ENCODE measurements at places on chromosomes 7 and 10.

DNA sequence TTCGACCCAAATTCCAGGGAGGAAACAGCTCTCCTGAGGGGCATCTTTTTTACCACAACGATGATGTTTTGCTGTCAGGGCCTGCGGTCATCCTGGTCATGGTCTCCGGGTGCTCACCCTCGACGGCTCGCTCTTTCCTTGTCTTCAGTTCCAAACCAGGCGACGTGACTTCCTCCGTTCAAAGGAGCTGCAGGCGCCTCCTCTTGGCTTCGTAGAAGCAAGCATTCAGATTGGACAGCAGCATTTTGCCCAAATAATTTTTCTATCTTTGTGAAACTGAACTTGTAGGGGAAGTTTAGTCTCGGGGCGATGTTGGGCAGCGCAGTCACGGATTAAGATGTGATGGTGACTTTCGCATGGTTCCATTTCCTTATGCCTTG lies 208.9 kb downstream of the DNAJB6 start:
- DNase-seq = no peak

GRCh38 chr10:70950037-70950436 lies 61.7 kb upstream of the PCBD1 start:
- DNase-seq = no peak

DNA sequence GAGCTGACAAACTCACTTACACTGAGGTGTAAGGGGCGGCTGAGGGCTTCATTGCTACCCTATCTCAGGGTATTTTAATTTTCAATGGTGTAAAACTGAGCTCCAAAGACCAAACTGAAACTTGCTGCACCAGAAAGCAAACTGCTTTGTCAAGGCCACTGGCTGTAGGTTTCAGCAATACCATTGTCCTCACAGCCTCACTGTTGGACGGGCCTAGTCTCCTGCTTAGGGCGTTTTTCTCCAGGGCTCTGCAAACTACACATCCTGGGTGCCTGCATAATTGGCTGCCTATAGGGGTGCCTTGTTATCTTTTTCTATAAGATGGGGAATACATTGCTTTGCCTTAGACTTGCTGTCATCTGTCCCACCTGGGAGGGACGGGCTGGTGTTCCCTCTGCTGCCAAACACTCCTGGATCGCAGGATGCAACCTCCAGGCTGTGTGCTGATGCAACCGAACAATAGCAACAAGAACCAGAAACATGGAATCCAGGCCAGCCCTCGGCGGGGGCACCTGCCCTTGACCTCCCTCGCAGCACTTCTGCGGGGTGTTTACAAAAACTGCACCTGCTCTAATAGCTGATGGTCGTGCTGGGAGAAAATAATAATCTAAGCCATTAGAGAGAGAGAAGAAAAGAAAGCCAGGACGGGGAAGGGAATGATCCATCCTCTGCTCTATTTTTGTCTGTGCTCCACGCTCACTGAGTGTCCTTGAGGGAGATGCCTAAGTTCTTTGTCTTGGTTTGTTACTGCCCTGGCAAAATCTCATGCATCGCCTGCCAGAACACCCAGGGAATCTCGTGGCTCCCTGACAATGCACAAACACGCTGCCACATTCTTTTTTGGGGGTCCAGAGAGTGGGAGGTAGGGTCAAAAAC lies 104.5 kb downstream of the GALNT17 start:
- no peak for DNase-seq

DNA sequence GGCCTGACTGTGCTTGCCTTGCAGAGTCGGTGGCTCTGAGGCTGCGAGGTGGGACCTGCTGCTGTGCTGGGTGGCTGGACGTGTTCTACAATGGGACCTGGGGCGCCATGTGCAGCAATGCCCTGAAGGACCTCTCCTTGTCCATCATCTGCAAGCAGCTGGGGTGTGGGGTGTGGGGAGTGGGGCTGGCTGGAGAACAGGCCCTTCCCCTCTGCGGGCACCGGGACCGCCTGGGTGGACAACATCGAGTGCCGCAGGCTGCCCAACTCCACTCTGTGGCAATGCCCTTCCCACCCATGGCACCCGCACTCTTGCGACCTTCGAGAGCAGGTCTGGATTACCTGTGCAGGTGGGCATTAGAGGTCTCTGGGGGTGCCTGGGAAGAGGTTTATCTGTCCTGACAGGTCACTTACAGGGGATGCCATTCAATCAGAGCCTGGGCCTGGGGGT lies 10.9 kb downstream of the SCART1 start:
- DNase-seq = no peak

GRCh38 chr10:97714401-97715258 lies 1.1 kb downstream of the MARVELD1 start:
- peak; percentile 9 for DNase-seq

DNA sequence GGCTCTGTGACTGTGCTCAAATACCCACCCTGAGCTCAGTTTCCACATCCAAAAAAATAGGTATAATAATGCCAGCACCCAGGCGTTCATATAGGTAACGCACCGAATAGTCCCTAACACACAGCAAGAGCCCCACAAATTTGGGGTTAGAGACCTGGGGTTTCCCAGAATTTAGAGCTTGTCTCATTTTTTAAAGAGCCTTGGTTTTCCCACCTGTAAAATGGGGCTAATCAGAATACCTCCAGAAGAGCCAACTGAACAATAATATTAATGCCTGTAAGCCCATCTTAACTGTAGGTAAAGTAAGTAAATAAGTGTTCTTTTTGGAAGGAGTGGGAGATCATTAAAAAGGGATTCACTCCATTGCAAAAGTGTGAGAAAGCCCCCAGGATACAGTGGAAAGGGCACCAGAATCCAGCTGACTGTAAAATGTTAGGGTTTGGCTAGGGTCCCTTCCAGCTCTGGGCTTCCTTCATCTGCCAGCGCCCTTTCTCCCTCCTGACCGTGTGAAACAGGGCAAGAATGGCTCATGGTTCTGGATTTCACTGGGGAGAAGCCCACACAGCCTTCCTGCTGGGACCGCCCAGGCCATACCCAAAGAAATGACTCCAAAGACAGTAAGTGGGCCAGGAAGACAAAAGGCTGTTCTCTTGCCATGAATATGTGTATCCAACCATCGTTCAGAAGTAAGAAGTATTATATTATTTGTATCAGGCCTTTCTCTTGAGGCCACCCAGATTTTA lies 2.1 kb downstream of the MTURN start:
- DNase-seq = no peak

DNA sequence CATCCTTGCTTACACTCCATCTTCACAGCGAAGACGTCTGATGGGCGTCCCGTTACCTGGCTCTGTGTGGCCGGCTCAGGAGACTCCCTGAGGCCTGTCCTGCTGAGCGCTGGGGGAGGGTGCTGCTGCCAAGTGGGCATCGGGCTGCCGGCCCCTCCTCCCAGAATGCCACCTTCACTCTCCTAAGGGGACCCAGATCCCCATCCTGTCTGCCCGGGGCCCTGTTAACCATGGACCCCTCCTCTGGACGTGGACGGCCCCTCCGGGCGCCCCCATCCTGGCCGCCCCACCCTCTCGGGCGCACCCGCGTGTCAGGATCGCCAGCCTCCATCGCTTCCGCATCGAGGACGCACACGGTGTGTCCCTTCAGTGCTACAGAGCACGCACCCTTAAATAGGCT lies 7.3 kb upstream of the FOXL3 start:
- DNase-seq = no peak

DNA sequence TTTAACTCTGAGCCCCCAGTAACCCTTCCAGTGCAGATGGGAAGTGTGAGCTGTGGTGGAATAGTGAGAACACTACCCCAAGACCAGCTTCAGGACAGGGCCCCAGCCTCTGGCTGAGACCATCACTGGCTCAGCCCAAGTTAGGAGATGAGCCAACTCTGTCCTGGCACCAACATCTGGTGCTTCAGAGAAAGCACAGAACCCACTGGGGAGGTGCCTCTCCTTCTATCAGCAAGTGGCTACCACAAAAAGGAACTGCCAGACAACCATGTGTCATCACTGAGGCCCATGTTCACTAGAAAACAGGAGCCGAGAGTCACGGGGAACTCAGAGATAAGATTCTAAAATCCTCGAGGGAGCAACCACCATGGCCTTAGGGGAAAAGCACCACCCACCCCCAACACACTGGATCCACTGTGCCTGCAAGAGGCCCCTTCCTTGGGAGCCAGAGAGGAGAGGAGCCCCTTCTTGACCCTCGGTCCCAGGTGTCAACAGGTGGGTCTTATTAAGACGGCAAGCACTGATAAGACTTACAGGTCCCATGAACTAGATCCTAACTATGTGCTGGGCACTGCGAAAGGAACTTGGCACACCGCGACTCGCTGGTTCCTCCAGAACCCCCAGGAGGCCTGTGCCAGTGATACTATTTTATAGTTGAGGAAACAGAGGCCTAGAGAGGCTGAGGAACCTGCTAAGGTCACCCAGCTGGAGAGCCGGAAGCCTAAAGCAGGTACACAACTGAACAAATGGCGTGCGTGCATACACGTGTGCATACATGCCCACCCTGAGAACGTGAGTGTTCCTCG lies 102.7 kb downstream of the FAM53B start:
- no peak for DNase-seq

DNA sequence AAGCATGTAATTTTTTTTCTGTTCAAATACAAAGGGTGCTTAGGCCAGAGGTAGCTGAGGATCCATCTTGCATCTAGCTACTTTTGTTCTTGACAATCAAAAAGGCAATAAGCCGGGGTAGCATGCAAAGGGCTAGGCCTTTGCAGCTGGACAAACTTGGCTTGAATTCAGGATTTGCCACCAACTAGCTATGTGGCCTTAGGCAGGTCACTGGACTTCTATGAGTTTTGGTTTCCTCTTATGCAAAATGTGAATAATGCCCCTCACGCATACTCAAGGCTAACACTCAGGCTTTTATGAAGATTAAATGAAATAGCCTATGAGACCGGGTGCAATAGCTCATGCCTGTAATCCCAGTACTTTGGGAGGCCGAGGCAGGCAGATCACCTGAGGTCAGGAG lies 19.3 kb downstream of the GFRA1 start:
- no peak for DNase-seq

- no peak for DNase-seq
These were observed 173.9 kb upstream of the CDK1 start for GRCh38 chr10:60604342-60604741.

- DNase-seq = peak; percentile 73
These were observed 3.9 kb downstream of the MICALL2 start for GRCh38 chr7:1455241-1455939.

DNA sequence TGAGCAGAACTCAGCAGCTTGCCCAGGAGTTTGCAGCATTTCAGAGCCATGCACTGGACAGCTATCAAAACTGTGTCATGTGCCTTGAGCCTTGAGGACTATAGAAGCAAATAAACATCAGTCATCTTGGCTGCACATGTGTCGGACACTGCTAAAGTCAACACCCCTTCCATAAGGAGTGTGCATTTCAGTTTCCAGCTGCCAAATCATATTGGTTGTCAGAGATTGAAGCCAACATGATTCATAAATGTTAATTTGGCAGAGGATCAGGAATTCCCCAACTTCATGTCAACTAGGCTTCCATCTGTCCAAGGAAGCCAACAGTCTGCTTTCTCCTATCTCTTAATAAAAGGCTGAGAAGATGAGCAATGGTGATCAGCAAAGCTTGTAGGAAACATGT lies 32.8 kb downstream of the SLC16A12 start:
- DNase-seq = no peak

- no peak for DNase-seq
These were observed 72.1 kb downstream of the INHBA start for GRCh38 chr7:41630741-41631140.

Data from NCI-H2081 (cell line).